ENCODE measurements at places on chromosomes 6 and 20.

DNA sequence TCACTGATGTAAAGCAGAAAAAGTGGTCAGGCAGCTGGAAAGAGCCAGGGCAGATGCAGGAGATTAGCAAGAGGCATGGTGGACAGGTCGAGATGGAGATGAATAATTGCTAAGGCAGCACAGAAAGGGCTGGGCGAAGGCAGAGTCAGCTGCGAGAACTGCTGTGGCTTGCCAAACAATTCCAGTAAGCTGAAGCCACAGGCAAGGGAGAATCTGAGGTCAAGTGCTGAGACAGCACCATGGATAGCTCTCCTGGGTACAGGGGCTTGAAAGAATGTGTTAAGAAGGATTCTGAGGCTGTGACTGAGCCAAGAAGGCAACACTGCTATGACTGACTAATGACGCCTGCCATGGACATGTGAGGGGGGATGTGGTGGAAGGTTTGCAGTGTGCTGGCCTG, 220.8 kb upstream of the FOXA2 start:
- DNase-seq: no peak

DNA sequence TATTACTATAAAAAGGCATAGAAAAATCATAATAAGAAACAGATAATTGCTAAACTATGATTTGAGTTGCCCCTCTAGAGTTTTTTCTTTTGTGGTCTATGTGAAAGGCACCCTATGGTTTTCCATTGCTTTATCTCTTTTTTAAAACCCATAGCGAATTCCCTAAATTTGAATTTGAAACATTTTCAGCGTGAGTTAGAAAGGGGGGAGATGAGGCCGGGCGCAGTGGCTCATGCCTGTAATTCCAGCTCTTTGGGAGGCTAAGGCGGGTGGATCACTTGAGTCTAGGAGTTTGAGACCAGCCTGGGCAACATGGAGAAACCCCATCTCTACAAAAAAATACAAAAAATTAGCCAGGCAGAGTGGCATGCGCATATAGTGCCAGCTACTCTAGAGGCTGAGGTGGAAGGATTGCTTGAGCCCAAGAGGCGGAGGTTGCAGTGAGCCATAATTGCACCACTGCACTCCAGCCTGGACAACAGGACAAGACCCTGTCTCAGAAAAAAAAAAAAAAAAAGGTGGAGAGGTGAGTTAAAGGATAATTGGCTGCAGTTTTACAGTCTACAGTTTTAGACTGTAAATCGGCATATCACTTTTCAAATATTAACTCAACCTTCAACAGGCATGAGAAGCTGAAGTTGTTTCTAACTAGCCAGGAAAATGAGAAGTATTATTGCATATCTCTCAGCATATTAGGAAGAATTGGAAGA, 46.3 kb downstream of the SHLD1 start:
- no peak for DNase-seq

DNA sequence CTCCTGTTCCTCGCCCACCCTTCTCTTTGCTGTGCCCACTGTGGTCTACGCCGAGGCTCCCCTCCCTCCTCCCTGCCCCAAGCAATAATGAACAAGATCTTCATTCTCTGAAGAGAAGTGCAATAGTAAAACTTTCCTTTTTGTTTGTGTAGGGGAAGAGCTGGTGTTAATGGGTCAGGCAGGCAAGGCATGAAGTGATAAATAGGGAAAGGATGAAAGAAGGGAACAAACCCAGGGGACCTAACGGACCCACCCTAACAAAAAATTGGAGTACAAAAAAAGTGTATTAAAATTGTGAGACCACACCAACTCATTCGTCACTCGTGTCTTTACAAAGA, 66.9 kb downstream of the ZBTB2 start:
- DNase-seq: no peak

DNA sequence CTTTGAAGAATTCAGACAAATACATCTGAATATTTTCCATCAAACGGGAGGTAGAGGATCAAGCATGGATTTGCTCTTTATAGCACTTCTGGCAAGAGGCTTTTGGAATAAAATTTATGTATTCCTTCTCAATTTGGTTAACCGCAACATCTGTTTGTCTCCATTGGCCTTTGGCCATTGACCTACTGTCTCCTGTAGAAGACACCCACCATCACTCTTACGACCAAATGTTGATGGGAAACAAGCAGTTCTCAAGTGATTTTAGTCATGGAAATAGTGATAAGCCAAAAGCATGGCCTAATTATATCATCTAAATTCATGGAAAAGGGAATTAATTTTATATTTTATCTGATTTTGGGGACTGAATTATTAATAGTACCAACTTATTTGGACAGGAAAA, 591.9 kb downstream of the CD109 start:
- DNase-seq: no peak

GRCh38 chr6:122677406-122677805, 67.2 kb downstream of the PKIB start:
- no peak for DNase-seq

DNA sequence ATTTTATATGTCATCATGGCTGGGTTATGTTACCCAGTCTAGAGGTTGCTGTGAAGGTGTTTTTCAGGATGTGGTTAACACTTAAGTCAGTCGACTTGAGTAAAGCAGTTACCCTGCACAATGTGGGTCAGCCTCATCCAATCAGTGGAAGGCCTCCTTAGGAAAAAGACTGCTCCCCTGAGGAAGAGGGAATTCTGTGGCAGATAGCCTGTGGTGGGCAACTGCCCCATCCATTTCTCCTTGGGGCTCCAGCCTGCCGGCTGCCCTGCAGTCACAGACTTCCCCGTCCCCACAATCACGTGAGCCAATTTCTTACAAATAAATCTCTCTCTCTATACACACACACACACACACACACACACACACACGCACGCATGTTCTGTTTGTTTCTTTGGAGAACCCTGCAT, 34.5 kb upstream of the MPC1 start:
- DNase-seq: no peak

- no peak for DNase-seq
Measured at GRCh38 chr6:23175391-23175790, 606.0 kb downstream of the HDGFL1 start.

- no peak for DNase-seq
Measured at GRCh38 chr6:151057061-151057460, 182.7 kb upstream of the AKAP12 start.

DNA sequence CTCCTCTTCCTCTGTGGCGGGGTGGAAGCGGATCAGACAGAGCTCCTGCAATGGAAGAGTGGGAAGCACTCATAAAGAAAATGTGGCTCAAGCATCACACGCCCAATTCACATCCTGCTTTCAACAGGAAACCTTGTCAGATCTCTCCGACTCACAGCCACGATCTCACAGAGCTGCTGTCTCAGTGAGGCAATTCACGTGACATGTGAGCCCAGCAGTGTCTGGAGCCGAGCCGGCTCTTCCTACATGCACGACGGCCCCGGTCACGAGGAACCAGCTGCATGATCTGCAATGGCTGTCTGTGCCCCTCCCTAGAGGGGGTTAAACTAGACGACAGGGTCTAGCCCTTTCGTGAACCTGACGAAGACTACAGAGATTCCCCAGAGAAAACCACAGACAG, 29.5 kb upstream of the TCFL5 start:
- DNase-seq: no peak

DNA sequence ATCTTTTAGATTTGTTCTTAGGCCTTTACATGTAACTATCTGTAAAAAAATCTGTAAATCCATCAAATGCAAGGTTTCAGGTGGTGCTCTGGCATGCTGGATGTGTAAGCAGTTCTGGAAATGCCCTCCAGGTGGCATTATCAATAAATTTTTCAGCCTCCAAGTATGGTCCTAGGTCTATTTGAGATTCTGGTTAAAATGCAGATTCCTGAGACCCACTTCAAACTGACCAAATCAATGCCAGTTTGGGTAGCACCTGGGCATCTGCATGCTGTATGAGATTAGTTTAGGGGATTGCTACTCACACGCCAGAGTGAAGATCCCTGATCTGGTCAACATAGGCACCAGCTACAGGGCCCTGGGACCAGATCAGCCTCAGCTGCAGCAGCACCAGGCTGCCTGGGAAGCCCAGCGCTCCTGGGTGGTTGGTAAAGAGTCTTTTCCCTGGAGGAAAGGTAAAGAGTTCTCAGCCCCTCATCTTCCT, 507.3 kb upstream of the CITED2 start:
- DNase-seq: no peak

Data from C1 segment of cervical spinal cord (tissue), 14 donors.